CD4-positive, alpha-beta T cell (primary cell): ENCODE measurements at places on chromosomes 6 and 20. TPM values are rescaled to one million over a fixed set of nuclear protein-coding genes. Genes with fewer than 3 reads are reported as not detected.

XKR7 gene
- not detected for total RNA-seq

UBE2C gene
- 0.52 TPM for total RNA-seq

- DNase-seq = peak; percentile 42
Observed at GRCh38 chr6:2221726-2222274, 23.6 kb downstream of the GMDS start.

BPIFB2 gene
- total RNA-seq = not detected

GRCh38 chr6:114085211-114085610 lies 114.3 kb upstream of the HDAC2 start:
- no peak for DNase-seq

PTPN1 gene
- 82.3 TPM for total RNA-seq

- DNase-seq = no peak
Observed at GRCh38 chr6:135185483-135185882, 4.4 kb downstream of the MYB start.

DNA sequence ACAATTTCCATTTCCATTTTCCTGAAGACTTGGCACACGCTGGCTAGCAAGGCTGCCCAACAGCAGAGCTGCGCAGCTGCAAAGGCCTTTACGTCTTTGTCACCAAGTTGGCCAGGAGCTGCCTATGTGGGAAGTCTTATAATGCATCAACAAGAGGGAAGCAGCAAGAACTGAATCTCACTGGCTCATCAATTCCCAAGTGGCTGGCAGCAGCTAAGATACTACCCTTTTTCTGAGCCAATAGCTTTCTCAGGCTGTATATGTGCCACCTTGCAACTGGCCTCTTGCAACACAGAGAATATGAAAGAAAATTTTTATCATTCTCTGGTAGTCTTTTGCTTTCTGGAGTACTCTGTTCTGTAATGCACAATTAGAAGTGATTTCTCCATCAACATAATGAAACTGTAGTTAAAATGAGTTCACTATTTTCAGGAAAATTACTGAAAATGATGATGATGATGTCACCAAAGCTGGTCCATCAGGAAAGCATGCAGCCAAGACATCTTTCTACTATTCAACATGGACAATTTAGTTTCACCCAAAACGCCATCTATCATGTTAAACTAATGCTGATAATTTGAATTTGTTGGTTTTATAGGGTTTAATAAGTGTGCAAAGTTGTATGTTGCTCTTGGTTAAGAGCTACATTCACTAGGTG lies 97.3 kb upstream of the FOXA2 start:
- no peak for DNase-seq

RAB44 gene
- 0.22 TPM for total RNA-seq

DNA sequence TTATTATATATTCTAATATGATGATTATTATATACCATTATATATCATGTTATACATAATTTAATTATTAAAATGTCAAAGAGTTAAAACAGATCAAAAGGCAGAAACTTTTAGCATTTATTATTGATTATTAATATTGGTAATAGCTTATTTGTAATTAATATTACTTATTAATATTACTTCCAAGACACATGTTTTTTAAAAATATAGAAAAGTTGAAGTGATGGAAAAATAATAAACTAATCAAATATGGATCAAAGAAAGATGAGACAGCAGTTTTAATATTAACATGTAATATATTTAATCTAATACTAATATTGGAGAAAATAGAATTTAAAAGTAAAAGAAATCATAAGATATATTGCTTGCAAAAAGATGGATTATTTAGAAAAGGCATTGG lies 154.6 kb upstream of the TAB2 start:
- no peak for DNase-seq

LAMA2 gene
- total RNA-seq = 0.05 TPM

- peak; percentile 38 for DNase-seq
Observed at GRCh38 chr6:142301651-142302391, at the start of gene ADGRG6. Gene ADGRG6 (plus strand): TSS chr6:142302007. CDS start chr6:142302330, 323 bp downstream.

DNA sequence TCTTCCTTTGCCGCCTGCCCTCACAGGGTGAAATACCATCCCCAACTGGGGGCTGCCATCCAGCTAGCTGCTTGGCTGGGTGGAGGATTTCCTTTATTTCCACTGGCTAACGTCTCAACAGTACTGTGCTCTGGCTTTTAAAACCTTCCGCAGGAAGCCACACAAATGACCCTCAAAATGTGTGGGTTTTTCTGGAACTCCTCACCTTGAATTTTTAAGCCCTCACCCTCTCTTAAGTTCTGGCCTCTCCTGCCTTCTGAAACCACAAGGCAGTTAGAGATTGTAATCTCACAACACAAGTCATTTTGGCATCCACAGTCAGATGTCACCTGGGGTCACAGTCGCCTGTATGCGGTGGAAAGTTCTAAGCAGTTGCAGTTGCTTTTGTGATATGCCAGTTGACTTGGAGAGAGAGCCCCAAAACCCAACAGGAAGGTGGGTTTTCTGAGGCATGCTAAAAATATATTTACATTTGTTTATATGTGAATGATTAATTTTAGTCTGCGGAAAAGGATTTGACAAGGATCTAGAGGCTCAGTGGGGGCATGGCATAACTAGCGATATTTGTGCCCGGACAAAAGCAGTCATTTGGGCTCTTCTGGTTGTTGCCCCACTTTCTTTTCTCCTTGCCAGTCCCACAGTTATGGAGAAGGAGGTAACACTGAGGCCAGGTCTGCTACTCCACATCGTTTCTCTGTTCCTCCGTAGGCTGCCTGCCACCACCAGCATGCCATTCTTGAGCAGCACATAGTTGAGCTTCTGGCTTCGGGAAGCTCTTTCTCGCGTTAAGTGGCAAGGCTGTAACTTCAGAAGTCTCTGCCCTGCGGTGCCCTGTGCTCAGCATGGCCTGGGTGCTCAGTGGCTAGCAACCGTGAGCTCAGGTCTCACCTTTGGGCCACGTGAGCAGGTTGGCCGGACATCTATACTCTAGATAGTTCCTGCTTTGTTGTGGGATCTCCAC lies 335.3 kb downstream of the CD83 start:
- DNase-seq = peak; percentile 14
